ENCODE measurements at places on chromosomes 2 and 18. TPM values are rescaled to one million over a fixed set of nuclear protein-coding genes. Genes with fewer than 3 reads are reported as not detected.
A peak's percentile ranks its signal among the peaks of the same experiment; 100 is the strongest.

DNA sequence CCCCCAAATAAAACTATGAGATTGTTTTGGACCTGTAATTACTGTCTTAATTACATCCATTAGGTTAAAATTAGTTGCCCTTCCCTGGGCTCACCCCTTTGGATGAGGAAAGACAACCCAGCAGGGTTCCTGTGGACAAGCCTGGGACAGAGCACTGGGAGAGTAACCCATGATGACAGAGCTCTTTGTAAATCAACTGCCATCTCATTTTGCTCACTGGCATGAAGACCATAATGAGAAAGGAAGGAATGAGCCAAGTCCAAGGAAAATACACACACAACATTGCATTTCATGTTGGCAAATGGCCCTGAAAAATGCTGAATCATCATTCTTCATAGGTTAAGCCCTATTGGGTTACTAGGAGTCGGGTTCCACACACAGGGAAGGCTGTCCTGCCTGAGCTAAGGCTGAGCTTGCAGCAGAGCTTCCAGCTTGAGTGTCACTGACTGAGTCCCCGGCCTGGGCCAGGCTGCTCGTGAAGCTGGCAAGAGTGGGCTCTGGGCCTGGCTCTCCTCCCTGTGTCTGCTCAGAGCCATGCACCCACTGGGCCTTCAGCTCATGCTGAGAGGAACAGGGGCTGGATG is 94.1 kb upstream of the ACAA2 start:
- no peak overlapping the region for H3K4me3 ChIP-seq
- H3K4me1 ChIP-seq = no peaks in the 10 kb centered on the region
- no peaks in the 10 kb centered on the region for H3K36me3 ChIP-seq
- DNase-seq = no peak

GRCh38 chr18:79780547-79780946 is 17.2 kb upstream of the KCNG2 start:
- DNase-seq = peak; percentile 0
- H3K4me3 ChIP-seq = no peak overlapping the region
- no peaks in the 10 kb centered on the region for H3K4me1 ChIP-seq
- H3K36me3 ChIP-seq = no peaks in the 10 kb centered on the region
- no peak overlapping the region for H3K27ac ChIP-seq
- H3K27me3 ChIP-seq = peaks cover 4% of the 10 kb centered on the region

EFEMP1 gene
- total RNA-seq = 12.0 TPM

FAM210A gene
- 11.5 TPM for total RNA-seq

DNA sequence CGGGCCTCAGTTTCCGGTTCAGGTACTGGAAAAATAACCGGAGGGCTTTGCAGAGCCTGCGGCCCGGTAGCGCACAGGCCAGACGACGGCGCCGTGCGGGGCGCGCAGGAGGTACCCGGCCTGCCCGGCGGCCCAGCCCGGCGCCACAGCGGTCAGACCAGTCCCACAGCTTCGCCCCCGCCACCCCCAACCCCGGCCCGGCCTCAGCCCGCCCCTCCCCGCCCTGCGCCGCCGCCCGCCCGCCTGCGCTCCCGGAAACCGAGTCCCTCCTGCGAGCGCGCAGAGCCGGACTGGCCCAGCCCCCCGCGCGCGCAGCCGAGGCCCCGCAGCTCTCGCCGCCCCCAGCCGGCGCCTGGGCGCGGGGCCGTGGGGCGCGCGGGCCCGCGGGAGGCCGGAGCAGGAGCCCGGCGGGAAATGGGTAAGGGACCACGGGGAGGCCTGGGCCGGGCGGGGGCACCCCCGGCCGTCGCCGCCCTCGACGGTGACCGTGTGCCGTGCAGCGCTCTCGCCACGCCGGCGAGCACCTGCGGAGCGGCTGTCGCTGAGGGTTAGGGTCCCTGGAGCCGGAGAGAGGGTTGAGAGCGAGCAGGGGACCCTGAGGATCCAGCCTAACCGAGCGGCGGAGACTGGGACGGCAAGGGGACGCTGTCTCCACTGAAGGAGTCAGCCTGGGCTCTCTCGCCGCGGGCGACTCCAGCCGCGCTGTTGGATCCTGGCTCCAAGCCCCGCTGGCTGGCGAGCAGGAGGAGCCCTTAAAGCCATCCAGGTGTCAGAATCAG is 16.5 kb upstream of the PSD4 start:
- H3K36me3 ChIP-seq = no peaks in the 10 kb centered on the region
- peak overlapping the region; percentile 50 for H3K4me3 ChIP-seq
- H3K4me1 ChIP-seq = peaks cover 13% of the 10 kb centered on the region
- no peaks in the 10 kb centered on the region for H3K27me3 ChIP-seq
- peak overlapping the region; percentile 82 for H3K27ac ChIP-seq

- H3K4me1 ChIP-seq = no peaks in the 10 kb centered on the region
- no peak overlapping the region for H3K4me3 ChIP-seq
- no peaks in the 10 kb centered on the region for H3K36me3 ChIP-seq
- no peaks in the 10 kb centered on the region for H3K27me3 ChIP-seq
- H3K27ac ChIP-seq = no peak overlapping the region
These were observed 147.6 kb downstream of the TMEM200C start for GRCh38 chr18:5747678-5748077.

- H3K4me3 ChIP-seq = no peak overlapping the region
- no peaks in the 10 kb centered on the region for H3K4me1 ChIP-seq
- no peaks in the 10 kb centered on the region for H3K36me3 ChIP-seq
- no peaks in the 10 kb centered on the region for H3K27me3 ChIP-seq
These were observed 156.3 kb upstream of the HS6ST1 start for GRCh38 chr2:128474962-128475361.

TMX3 gene
- total RNA-seq = 146 TPM

GRCh38 chr2:100018341-100019193 is 123.8 kb downstream of the AFF3 start:
- H3K27me3 ChIP-seq = no peaks in the 10 kb centered on the region
- no peaks in the 10 kb centered on the region for H3K36me3 ChIP-seq

SGPP2 gene
- 56.5 TPM for total RNA-seq

DNA sequence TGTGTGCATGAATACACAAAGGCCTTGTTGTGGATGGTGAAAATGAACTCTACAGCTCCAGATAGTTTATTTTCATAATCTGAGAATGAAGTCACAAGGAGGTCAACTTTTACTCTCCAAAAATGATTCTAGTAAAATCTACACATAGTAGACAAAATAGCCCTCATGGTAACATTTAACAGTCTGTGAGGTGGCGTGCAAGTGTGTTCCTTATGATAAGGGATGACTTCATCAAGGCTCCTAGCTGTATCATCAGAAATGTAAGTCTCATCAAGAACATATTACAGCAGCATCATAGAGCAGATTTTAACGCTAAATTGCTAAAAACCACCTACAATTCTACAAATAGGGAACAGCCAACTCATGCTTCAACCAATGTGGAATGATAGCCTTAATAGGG is 72.3 kb upstream of the RIOK3 start:
- H3K36me3 ChIP-seq = no peaks in the 10 kb centered on the region
- DNase-seq = no peak
- no peak overlapping the region for H3K27ac ChIP-seq
- peaks cover 3% of the 10 kb centered on the region for H3K4me1 ChIP-seq

IFT172 gene
- 47.6 TPM for total RNA-seq

- no peak overlapping the region for H3K4me3 ChIP-seq
- H3K36me3 ChIP-seq = no peaks in the 10 kb centered on the region
- no peaks in the 10 kb centered on the region for H3K27me3 ChIP-seq
These were observed 34.0 kb downstream of the SH3RF3 start for GRCh38 chr2:109162999-109163398.

GALNT5 gene
- 34.0 TPM for total RNA-seq

DNA sequence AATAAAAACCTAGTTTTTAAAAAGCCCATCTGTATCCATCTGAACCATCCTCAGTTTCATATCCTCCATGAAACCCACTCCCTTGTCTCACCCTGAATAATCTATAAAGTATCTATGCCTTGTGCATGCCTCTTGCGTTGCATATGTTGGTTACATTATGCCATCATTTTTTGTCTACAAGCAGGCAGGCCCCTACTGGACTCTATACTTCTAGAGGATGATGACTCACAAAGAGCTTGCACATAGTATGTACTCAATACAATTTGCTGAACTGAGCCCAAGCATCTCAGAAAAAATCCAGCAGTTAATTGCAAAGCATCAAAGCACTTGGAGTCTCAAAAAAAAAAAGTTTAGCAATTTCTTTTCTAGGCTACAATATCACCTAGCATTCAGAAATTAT is 95.6 kb downstream of the DYM start:
- H3K36me3 ChIP-seq = no peaks in the 10 kb centered on the region
- no peak for DNase-seq
- no peaks in the 10 kb centered on the region for H3K4me1 ChIP-seq
- no peaks in the 10 kb centered on the region for H3K27me3 ChIP-seq

DNA sequence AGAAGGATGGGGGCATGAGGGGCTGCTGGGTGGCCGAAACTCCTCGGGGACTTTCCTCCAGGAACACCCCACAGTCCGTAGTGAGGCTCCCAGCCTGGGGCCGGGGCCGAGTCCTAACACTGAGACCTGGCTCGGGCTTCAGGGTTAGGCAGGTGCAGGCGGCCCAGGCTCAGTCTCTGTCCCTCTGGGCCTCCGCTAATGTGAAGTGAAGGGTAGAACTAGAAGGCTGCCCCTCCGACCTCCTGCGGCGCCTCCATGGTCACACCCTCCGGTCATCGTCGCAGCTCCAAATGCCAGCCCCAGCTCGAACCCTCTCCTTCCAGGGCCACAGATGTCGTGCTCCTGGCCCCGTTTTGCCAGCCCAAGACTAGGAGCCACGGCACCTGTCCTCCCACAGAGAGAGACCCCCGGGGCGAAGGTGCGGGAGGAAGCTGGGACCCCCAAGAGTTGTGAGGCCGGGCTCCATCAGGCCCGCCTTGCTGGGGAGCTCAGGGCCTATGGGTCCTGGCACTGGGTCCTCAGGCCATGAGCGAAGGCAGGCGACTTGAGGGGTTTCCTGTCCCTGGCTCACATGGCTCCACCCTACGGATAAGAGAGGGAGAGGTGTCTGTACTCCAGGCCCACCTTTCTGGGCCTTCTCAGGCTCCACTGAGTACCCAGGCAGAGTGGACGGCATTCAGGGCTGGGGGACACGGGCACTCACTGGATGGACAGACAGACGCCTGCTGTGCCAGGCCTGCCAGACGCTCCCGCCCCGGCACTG is 797 bp downstream of the ANO7 start:
- no peak overlapping the region for H3K27ac ChIP-seq
- peak overlapping the region; percentile 29 for H3K4me3 ChIP-seq
- H3K4me1 ChIP-seq = no peaks in the 10 kb centered on the region
- no peaks in the 10 kb centered on the region for H3K36me3 ChIP-seq

DNA sequence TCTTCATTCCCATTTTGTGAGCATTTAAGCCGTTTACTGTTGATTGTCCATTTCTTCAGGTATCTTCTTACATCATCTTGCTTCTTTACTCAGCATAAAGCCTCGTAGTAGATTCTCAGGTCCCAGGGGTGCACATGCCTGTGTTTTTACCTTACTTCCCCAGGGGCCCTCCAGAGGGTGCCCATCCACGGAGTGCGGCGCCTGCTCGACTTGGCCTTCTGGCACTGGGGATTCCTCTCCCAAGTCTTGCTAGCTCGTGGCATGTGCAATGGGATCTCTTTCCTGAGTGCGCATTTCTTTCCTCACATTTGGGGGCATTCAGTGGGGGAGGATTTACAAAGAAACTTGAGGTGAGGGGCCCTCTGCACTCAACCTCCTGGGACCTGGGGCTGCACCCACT is 148.1 kb downstream of the AGAP1 start:
- no peak for DNase-seq
- no peaks in the 10 kb centered on the region for H3K36me3 ChIP-seq
- H3K27ac ChIP-seq = peak overlapping the region; percentile 83
- no peaks in the 10 kb centered on the region for H3K27me3 ChIP-seq
- peaks cover 33% of the 10 kb centered on the region for H3K4me1 ChIP-seq

- H3K27ac ChIP-seq = no peak overlapping the region
- no peaks in the 10 kb centered on the region for H3K36me3 ChIP-seq
- H3K4me1 ChIP-seq = no peaks in the 10 kb centered on the region
- DNase-seq = no peak
- H3K27me3 ChIP-seq = no peaks in the 10 kb centered on the region
These were observed 6.1 kb downstream of the AFF3 start for GRCh38 chr2:100136310-100136709.

CCT7 gene
- total RNA-seq = 121 TPM

DNA sequence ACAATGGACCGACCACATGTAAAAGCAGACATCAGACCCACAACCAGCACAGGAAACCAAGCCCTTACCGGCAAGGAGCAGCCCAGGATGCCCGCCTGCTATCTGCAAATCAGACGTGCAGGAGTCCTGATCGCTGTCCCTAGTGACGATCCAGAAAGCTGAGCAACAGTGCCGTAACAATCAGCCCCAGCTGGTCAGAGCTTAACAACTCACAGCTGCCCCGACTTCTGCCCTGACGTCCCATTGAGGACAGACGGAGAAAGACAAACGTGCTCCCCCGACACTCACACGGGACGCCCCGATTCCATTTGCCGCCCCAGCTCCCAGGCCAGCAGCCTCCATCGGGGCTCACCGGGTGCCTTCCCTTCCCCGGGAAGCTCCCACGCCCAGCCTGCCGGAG is 39.8 kb upstream of the PXDN start:
- no peaks in the 10 kb centered on the region for H3K4me1 ChIP-seq
- H3K27me3 ChIP-seq = no peaks in the 10 kb centered on the region
- H3K27ac ChIP-seq = no peak overlapping the region
- no peak for DNase-seq

DNA sequence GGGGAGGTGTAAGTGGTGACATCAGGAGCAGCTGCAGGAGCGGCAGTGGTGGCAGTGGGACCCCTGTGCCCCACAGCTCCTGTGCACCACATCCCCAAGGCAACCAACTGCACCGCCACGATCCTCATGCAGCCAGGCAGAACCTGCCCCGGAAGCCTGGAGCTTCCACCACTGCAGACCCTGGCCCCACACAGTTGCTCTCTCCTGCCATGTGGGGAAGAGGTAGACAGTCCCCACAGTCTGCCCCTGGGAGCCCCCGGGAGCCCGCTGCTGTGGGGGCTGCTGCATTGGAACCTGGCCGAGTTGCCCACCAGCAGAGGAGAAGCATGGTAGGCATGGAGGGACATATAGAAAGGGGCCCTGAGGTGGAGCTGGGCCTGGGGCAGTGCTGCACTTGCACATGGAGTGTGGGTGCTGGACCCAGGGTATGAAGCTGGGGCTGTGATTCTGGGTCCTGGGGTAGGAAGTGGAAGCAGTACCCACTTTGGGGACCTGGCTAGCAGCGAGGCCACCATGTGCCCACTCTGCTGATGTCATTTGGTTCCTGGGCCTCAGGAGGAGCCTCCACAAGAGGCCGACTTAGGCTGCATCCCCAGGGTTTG is 623.3 kb upstream of the LRRTM4 start:
- no peaks in the 10 kb centered on the region for H3K36me3 ChIP-seq
- no peak overlapping the region for H3K4me3 ChIP-seq
- H3K27me3 ChIP-seq = no peaks in the 10 kb centered on the region
- H3K4me1 ChIP-seq = no peaks in the 10 kb centered on the region
- no peak for DNase-seq

DNA sequence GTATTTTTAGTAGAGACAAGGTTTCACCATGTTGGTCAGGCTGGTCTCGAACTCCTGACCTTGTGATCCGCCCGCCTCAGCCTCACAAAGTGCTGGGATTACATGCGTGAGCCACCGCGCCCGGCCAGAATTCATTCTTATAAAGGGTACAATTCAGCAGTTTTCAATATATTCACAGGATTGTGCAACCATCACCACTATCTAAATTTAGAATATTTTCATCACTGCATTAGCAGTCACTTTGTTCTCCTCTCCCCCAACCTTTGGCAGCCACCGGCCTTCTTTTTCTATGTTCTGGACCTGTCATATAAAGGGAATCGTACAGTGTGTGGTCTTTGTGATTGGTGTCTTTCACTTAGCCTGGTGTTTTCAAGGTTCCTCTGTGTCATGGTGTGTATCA is 40.7 kb downstream of the TCF7L1 start:
- H3K4me3 ChIP-seq = no peak overlapping the region
- no peaks in the 10 kb centered on the region for H3K36me3 ChIP-seq
- no peak for DNase-seq
- H3K27me3 ChIP-seq = no peaks in the 10 kb centered on the region
- H3K4me1 ChIP-seq = no peaks in the 10 kb centered on the region
- no peak overlapping the region for H3K27ac ChIP-seq

FOXI3 gene
- total RNA-seq = not detected

PMAIP1 gene
- total RNA-seq = 66.5 TPM

Measured in transverse colon (tissue), 4 donors.